ENCODE measurements at places on chromosomes 11 and 22.

GRCh38 chr11:1444321-1444720, 42.3 kb downstream of the MOB2 start:
- DNase-seq = no peak

- DNase-seq = no peak
Measured at GRCh38 chr11:36352922-36353321, 56.8 kb downstream of the PRR5L start.

GRCh38 chr11:8661001-8661795, 21.3 kb downstream of the TRIM66 start:
- DNase-seq = no peak

GRCh38 chr11:41999066-41999465, 539.6 kb upstream of the LRRC4C start:
- DNase-seq = peak; percentile 28

DNA sequence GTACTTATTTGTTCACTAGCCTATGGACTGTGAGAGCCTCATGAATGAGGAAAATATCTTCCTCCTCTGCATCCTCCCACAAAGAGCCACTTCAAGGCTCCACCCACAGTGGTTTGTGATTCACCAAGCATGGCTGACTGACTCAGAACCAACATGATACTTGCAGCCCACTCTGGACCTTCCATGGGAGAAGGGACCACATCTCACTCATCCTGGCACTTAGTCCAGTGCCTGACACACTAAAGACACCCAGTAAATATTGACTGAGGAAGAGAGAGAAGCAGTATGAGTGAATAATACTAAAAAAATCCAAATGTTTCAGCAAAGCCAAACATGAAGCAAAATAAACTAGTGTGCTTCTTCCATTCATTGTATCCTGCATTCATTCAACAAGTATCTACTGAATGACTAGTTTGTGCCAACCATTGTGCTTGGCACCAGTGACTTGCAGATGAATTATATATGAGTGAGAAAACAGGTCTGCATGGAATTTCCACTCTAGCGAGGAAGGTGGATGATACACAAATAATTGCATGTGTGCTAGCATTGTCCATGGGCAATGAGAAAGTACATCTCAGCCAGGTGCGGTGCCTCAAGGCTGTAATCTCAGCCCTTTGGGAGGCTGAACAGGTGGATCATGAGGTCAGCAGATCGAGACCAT, 54.9 kb upstream of the BLID start:
- DNase-seq = no peak

GRCh38 chr11:76672431-76673175, 2.1 kb upstream of the LRRC32 start:
- DNase-seq = no peak

DNA sequence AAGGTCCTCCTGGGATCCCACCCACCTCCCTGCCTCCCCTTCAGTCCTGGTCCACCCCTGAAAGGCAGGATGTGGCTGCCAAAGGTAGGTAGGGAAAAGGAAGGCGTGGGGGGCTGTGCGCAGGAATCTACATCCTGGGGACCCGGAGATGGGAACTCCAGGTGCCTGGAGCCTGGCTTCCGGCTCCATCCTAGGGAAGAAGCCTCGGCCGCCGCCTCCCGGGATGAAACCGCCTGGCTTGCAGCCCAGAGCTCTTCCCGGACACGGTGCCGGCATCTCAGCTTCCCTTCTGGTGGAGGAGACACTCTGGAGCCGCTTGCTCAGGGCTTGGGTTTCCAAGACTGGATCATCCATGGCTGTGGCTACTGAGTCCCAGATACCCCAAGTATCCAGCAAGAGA, 33.3 kb upstream of the PDGFB start:
- DNase-seq = no peak
